Fibroblast of skin of right quadriceps (primary cell): ENCODE measurements at places on chromosomes 2 and 18.

- DNase-seq: no peak
Observed at GRCh38 chr2:237665713-237666143, 38.3 kb downstream of the LRRFIP1 start.

- DNase-seq: no peak
Observed at GRCh38 chr2:240852671-240853314, 15.8 kb upstream of the AGXT start.

DNA sequence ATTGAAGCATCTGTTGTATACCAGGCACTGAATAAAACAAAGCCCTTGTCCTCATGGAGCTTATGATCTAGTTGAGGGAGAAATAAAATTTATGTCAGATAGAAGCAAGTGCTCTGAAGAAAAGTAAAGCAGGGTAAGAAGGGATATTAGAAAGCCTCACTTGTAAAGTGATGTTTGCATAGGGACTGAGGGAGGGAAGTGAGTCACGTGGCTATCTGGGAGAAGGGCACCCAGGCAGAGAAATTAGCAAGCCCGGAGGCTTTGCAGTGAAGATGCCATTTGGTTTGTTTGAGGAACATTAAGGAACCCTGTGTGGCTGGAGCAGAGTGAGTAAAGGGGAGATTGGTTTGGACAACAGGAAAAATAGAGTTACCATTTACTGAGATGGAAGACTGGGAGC is 52.1 kb downstream of the RBBP8 start:
- DNase-seq: no peak

DNA sequence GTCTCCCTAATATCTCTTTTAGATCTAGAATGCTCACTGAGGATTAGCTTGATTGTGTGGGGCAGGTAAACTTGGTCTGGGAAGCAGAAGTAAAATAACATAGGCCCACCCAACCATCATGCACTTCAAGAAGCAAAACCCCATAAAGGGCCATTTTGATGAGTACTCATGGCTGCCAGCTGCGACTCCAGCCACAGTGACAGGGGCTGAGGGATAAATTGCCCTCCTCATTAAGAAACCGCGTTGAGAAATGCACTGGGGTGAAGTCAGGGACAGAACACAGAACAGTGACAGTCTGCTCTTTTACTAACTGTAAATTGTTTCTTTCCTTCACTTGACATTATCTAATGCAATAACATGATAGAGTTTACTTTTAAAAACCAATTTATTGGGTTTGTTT is 60.2 kb downstream of the RND3 start:
- DNase-seq: no peak

DNA sequence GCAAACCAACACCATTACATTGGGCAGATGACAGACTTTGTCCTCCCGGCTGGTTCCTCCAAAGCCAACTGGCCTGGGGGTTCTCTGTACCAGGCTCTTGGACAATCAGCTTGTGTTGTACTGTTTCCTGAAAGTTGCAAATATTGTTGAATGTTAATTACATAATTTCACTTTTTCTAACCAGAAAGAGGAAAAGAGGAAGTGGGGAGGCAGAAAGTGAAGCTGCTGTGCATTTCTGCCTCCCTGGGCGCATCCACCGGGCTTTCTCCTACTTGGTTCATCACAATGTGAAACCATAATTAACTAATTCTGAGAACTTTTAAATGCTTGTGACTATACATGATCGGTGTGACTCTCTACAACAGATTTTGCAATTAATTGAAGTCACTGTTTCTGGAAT is 10.1 kb downstream of the TWIST2 start:
- DNase-seq: peak; percentile 37

- DNase-seq: peak; percentile 5
Observed at GRCh38 chr18:37535968-37536367, 29.6 kb downstream of the CELF4 start.

GRCh38 chr2:111028720-111029119 is 92.0 kb upstream of the BCL2L11 start:
- DNase-seq: no peak
